Lung (tissue), 17 donors: ENCODE measurements at places on chromosomes 1 and 21. TPM values are rescaled to one million over a fixed set of nuclear protein-coding genes. Genes with fewer than 3 reads are reported as not detected.

DNA sequence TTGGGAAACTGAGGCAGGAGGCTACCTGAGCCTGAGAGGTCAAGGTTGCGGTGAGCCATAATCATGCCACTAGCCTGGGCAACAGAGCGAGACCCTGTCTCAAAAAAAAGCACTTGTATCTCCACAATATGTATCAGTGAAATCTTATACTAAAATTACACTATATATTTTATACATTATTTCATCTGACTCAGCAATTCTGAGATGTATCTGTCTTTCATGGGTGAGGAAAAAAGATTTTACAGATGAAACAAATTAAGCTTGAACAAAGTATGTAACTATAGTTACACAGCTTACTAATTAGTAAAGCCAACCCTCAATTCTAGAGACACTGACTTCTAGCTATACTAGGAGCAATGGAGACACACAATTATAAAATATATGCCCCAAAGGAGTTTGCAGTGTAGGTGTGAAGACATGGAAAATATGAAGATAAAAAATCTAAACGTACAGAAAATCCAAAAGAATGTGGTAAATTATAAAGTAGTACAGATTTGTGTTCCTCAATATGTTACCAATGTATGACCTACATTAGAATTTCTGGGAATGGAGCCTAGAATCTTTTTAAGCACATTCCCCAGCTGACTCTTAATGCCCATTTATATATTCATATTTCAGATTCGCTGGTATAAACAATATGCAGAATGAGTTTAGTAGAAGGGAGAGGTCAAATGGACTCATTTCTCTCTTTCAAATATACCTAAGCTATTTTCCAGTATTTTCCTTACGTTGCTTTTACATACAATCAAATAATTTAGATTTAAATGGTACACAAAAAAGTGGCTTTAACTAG lies 14.6 kb downstream of the GTF2B start:
- no peaks in the 10 kb centered on the region for H3K4me1 ChIP-seq
- H3K36me3 ChIP-seq, result peaks cover 3% of the 10 kb centered on the region
- no peaks in the 10 kb centered on the region for H3K27me3 ChIP-seq
- no peak overlapping the region for H3K4me3 ChIP-seq

DNA sequence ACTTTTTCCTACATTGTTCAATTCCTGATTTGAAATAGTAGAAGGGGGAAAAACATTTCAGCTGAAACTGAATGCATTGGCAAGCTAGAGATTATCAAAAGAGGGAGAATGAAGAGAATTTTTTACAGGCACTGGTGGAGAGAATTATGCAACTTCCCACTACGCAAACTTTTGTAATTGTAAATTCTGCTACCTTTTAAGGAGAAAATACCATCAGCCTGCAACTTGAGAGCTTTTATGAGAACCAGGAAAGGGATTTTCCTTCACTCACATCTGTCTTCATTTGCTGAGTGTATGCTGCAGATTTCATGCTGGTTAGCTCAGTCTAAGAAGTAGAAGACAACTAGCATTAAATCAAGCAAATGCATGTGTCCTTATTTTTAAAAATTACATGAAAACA lies 43.7 kb downstream of the ADAMTS1 start:
- no peak overlapping the region for H3K4me3 ChIP-seq
- H3K36me3 ChIP-seq, result no peaks in the 10 kb centered on the region
- no peak for DNase-seq
- H3K27me3 ChIP-seq, result no peaks in the 10 kb centered on the region
- H3K4me1 ChIP-seq, result peaks cover 8% of the 10 kb centered on the region

DNA sequence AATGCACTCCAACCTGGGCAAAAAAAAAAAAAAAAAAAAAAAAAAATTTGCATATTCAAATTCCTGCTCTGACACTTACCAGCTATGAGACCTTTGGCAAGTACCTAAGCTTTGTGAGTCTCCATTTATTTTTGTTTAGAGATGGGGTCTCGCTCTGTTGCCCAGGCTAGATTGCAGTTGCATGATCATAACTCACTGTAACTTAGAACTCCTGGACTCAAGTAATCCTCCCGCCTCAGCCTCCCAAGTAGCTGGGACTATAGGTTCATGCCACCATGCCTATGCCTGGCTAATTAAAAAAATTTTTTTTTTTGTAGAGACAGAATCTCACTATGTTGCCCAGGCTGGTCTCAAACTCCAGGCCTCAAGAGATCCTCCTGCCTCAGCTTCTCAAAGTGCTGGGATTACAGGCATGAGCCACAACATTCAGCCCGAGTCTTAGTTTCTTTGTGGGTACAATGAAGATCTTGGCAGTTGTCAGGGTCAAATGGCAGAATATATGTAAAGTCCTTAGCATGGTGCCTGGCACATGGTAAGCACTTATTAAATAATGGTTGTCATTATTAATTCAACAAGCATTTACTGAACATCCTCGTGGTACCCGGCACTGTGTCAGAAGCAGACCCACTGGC lies 53.5 kb upstream of the TENT5B start:
- H3K4me1 ChIP-seq, result peaks cover 3% of the 10 kb centered on the region
- no peaks in the 10 kb centered on the region for H3K27me3 ChIP-seq
- H3K27ac ChIP-seq, result no peak overlapping the region
- no peaks in the 10 kb centered on the region for H3K36me3 ChIP-seq
- H3K4me3 ChIP-seq, result no peak overlapping the region

DNA sequence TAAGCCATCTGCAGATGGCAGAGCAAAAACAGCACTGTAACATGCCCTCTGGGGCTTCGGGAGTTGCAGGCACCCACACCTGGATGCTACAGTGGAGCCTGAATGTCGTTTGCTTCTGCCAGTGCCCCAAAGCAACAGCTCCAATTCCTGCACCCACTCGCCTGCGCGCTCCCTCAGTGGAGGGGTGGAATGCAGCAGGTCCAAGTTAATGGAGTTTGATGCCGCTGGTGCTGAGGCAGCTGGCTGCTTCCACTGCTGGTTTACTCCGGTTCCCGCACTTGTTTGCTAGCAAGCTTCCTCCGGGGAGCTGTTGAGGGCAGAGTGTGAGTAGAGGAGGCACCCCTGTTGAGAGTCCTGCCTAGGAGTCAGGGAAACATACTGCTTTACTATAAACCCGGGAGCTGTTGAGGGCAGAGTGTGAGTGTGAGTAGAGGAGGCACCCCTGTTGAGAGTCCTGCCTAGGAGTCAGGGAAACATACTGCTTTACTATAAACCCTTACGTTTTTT lies 584.0 kb upstream of the TMPRSS15 start:
- H3K4me3 ChIP-seq, result no peak overlapping the region
- no peaks in the 10 kb centered on the region for H3K27me3 ChIP-seq
- no peak overlapping the region for H3K27ac ChIP-seq
- no peaks in the 10 kb centered on the region for H3K36me3 ChIP-seq

DNA sequence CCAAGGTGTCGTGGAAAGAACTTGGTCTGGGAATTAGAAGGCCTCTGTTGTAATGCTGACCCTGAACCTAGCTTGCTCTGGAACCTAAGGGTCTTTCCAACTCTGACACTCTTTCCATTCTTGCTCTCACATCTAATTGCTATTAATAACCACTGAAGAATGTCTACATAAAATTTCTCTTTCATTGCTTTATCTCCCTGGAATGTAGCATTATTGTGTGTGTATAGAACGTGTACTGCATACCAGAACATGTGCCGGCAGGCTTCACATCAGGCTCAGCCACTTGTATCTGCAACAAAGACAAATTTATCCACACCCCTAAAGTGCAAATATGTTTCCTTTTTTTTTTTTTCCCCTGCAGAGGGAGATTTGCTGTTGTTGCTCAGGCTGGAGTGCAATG lies 13.9 kb upstream of the LAX1 start:
- H3K27me3 ChIP-seq, result no peaks in the 10 kb centered on the region
- no peak overlapping the region for H3K27ac ChIP-seq
- DNase-seq, result peak; percentile 27
- H3K36me3 ChIP-seq, result no peaks in the 10 kb centered on the region

GRCh38 chr21:45987121-45987711 lies 5.6 kb downstream of the COL6A1 start:
- H3K27ac ChIP-seq, result no peak overlapping the region
- no peak for DNase-seq
- no peaks in the 10 kb centered on the region for H3K27me3 ChIP-seq
- H3K36me3 ChIP-seq, result peaks cover 14% of the 10 kb centered on the region
- H3K4me1 ChIP-seq, result no peaks in the 10 kb centered on the region
- H3K4me3 ChIP-seq, result no peak overlapping the region

- no peaks in the 10 kb centered on the region for H3K4me1 ChIP-seq
- H3K27ac ChIP-seq, result peak overlapping the region; percentile 39
- no peaks in the 10 kb centered on the region for H3K36me3 ChIP-seq
- no peaks in the 10 kb centered on the region for H3K27me3 ChIP-seq
- no peak overlapping the region for H3K4me3 ChIP-seq
Measured at GRCh38 chr1:150017206-150017750, 6.8 kb upstream of the OTUD7B start.

DNA sequence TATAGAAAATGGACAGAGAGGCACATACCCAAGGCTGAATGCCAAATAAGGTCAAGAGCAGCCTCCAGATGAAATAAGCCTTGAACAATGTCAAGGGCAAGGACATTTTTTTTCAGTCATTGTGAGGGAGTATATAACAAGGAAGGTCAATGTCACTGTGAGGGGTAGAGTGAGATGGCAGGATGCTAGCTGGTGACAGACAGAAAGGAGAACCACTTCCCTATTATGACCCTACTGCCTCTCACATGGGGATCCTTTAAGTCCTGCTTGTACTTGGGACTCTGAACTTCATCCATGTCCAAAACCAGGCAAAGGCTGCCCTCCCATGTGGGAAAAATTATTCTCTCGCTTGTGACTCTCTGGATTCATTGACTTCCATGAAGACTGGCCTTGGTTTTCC lies 119.5 kb upstream of the COA6 start:
- H3K4me1 ChIP-seq, result no peaks in the 10 kb centered on the region
- no peak overlapping the region for H3K27ac ChIP-seq
- H3K27me3 ChIP-seq, result no peaks in the 10 kb centered on the region

DNA sequence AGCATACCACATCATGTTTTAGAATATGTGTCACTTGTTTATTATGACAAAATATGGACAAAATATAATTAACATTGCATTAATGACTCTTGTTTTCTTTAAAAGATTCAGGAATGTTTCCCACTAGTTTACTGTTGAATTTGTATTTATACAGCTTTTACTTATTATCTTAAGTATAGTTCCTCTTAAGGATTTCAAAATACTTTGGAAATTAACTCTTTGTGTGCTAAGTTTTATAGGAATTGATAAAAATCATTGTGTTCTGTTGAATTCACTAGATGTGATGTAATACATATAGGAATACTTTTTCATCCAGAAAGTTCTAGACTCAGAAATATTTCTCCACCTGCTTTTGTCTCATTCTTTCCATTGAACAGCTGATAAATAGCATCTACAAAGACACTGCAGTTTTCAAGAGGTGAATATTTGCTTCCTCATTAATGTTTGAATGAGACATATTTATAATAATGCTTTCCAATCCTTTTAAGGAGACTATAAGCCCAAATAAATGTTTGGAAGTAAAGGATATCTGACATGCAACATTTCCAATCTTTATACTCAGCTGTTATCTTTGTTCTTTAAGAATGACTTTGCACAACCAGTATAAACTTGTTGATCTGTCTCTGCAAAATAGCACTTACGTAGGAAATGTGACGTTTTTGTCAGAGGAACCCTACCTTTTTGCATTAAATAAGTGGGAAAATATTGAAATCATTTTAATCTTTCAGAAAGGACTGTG lies 38.4 kb upstream of the SAMSN1 start:
- no peaks in the 10 kb centered on the region for H3K27me3 ChIP-seq
- no peak overlapping the region for H3K4me3 ChIP-seq
- no peaks in the 10 kb centered on the region for H3K36me3 ChIP-seq
- no peak overlapping the region for H3K27ac ChIP-seq
- no peak for DNase-seq
- H3K4me1 ChIP-seq, result no peaks in the 10 kb centered on the region

DNA sequence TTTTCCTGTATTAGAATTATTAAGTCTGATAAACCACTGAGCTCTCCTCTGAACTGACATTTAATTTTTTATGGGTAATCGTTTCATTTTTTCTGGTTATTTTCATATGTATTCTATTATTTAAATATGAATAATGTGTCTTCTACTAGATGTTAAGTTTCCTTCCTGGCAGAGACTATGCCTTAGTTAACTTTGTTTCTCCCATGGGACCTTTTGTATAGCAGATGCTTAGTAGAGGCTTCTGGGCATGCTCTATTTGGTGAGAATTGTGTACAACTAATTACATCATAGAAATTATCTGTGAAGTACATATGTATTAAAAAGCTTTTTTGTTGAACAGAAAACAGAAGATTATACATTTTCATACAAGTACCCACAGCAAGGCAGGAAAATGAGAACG lies 23.4 kb downstream of the CTBS start:
- DNase-seq, result no peak
- H3K27ac ChIP-seq, result no peak overlapping the region
- no peaks in the 10 kb centered on the region for H3K27me3 ChIP-seq
- no peak overlapping the region for H3K4me3 ChIP-seq
- no peaks in the 10 kb centered on the region for H3K36me3 ChIP-seq
- no peaks in the 10 kb centered on the region for H3K4me1 ChIP-seq

GRCh38 chr21:46206163-46207005 lies 22.1 kb upstream of the SPATC1L start:
- DNase-seq, result no peak
- H3K27me3 ChIP-seq, result no peaks in the 10 kb centered on the region
- no peak overlapping the region for H3K27ac ChIP-seq
- H3K36me3 ChIP-seq, result peaks cover 7% of the 10 kb centered on the region
- no peaks in the 10 kb centered on the region for H3K4me1 ChIP-seq

DNA sequence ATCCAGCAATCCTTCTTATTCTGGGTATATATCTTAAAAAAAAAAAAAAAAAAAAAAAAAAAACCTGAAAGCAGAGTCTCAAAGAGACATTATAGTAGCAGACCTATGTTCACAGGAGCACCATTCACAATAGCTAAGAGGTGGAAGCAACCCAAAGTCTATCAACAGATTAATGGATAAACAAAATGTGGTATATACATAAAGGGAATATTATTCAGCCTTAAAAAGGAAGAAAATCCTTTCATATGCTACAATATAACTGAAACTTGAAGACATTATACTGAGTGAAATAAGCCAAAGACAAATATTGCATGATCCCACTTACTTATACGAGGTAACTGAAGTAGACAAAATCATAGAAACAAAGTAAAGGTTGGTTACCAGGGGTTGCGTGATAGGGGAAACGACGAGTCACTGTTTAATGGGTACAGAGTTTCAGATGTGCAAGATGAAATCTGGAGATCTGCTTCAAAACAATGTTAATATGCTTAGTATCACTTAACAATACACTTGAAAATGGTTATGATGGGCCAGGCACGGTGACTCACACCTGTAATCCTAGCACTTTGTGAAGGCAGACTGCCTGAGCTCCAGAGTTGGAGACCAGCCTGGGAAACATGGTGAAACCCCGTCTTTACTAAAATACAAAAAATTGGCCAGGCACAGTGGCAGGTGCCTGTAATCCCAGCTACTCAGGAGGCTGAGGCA lies 29.5 kb downstream of the PIK3R3 start:
- H3K4me1 ChIP-seq, result no peaks in the 10 kb centered on the region
- no peak overlapping the region for H3K4me3 ChIP-seq
- H3K27me3 ChIP-seq, result no peaks in the 10 kb centered on the region
- no peak for DNase-seq

GRCh38 chr1:176884286-176884685 lies 280.2 kb downstream of the ASTN1 start:
- no peak overlapping the region for H3K4me3 ChIP-seq
- no peaks in the 10 kb centered on the region for H3K36me3 ChIP-seq
- no peak for DNase-seq
- no peaks in the 10 kb centered on the region for H3K27me3 ChIP-seq
- H3K27ac ChIP-seq, result no peak overlapping the region
- H3K4me1 ChIP-seq, result no peaks in the 10 kb centered on the region

The TMEM269 gene
- total RNA-seq, result 0.09 TPM

The ATAD3C gene
- total RNA-seq, result 0.60 TPM

The DPH5 gene
- 28.6 TPM for total RNA-seq

The IQCC gene
- total RNA-seq, result 2.4 TPM

The SPRR5 gene
- total RNA-seq, result not detected

The SASS6 gene
- 1.9 TPM for total RNA-seq

The HSD11B1 gene
- 39.5 TPM for total RNA-seq

The INAVA gene
- total RNA-seq, result 17.1 TPM

The OR2L13 gene
- not detected for total RNA-seq
